ENCODE measurements at places on chromosomes 16 and 17.

DNA sequence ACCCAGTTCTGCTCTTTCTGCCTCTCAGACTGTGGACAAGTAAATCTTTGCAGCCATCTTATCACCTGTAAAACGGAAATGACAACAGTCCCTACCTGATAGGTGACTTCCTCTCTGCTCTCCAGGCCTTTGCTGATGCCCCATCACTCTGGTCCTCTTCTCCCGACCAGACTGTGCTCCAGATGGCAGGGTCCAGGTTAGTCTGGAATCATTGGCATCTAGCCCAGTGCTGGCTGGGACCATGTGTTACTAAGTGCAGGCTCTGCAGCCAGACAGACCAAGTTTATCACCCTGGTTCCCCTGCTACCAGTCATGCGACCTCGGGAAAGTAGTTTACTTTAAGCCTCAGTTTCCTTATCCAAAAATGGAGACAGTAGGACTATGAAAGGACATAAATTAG is 1.8 kb upstream of the NUBP1 start:
- DNase-seq = no peak

- no peak for DNase-seq
Measured at GRCh38 chr17:2867441-2868424, 71.5 kb downstream of the RAP1GAP2 start.

DNA sequence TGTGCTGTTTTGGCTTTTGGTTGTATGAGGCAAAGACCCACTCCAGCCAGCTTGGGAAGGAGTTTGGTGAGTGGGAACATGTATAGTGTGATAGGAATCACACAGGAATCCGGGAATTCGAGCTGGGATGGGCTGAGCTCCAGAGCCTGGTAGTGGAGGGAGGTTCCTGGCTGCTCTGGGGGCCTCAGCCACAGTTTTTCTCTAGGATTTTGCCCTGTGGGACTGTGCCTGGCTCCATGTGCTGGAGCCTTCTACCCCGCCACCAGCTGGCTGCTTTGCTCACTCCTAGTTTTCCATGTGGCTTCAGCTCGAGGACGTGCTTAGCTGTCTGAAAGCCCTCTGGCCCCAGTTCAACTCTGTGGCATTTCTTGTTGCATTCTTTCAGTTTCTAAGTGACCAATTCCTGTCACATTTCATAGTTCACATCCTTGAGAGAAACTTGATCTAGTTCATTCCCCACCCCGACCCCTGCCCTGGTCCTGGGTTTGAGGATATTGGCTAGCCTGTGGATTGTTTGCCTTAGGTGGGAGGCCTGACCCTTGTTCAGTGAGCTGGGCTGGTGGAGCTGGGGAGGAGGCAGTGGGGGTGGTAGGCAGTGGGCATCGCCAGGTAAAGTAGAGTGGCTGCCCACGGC is 5.0 kb downstream of the SEC14L1 start:
- DNase-seq = no peak

GRCh38 chr17:55988861-55989260 is 164.4 kb upstream of the ANKFN1 start:
- no peak for DNase-seq

- no peak for DNase-seq
Measured at GRCh38 chr16:72812672-72813071, 235.3 kb downstream of the ZFHX3 start.

DNA sequence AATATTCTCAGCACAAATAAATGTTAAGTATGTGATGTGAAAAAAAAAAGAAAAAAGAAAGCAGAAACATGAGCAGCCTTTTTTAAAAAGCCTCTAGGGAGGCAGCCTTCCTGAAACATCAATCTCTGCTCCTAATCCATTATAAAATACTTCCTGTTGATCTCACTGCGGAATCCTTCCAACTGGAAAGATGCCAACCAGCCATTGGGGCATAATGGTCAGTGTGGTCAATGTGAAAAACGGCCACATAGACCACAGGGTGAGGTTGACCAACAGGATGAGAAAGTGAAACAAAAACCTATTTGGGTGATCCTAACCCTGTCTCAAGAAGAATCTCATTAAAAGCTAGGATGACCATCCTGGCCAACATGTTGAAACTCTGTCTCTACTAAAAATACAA is 26.1 kb upstream of the ABCA8 start:
- DNase-seq = no peak

DNA sequence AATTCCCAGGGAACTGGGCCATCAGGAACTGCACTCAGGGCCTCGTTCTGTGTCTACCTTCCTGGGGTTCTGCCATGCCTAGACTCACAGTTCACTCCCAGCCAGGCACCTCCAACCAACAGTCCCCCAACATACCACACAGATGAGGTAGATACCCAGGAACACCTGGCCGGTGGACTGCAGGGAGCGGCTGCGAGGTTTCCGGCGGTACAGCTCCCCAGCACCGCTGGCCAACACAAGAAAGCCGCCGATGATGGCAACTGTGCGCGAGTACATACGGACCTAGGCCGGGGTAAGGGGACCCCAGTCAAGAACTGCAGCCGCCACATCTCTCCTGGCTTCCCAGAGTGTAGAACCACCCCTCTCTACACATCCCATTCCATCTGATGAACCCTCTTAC is 1.9 kb downstream of the TMEM101 start:
- no peak for DNase-seq

GRCh38 chr16:8963010-8963820 is 491 bp downstream of the USP7 start:
- DNase-seq = no peak

DNA sequence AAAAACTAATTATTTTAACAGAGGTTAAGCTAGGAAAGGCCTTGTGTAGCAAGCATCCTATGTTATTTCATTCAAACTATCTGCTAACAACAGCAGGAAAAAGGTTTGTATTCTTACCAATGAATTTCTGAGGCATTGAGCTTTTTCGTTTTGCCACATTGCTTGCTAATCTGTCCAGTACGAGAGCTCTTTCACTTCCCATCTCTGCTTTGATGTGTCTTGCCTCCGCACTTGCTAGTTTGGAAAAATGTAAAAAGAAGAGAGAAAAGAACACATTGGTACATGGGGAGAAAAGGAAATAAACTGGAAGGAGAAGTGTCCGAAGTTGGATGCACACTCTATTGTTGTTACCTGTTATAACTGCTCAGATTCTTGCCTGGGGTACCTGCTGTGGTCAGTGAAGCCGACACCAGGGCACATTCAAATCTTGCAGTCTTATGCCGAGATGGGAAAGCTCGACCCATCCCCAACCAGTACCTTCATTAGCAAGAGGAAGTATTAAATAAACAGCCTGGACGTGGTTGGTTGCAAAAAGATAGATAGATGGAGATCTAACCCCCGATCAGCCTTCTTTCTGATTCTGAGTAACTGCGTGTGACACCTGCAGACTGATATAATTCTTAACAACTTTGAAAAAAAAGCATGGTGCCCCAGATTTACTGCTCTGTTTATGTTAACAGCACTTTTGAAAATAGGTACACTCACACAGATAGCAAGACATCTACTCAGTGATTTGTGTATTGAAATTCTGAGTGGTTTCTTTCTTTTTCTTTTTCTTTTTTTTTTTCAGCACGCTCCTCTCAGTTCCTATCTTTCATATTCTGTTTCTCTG is 40.0 kb downstream of the GRB7 start:
- no peak for DNase-seq

DNA sequence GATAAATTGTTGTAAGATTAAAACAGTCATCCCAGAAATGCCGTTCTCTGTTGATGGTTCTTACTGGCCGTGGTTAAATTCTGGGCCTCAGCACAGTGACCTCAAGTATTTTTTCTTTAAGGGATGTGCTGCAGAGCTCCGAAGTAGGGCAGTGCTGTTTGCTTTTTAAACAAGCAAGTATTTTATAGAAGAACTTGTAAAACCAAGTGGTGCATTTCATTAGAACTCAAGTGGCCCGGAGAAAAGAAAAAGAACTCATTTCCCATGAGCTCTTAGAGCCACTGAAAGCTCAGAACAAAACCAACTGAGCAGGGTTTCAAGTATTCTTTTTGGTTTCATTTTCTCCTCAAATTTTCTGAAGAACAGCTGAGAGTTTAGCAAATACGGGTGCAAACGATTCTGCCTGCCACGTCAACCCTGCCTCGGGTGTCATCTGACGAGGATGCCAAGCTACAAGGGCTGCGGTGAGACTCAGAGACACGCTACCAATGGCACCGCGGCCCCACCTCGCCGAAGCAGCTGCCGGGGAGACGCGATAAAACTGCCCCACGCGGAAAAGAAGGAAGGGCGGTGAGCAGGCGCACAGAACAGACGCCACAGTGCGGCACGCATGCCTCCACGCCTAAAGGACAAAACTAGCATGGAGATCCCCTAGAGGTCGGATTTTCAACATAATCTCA is 6.3 kb downstream of the LMF1 start:
- peak; percentile 57 for DNase-seq

DNA sequence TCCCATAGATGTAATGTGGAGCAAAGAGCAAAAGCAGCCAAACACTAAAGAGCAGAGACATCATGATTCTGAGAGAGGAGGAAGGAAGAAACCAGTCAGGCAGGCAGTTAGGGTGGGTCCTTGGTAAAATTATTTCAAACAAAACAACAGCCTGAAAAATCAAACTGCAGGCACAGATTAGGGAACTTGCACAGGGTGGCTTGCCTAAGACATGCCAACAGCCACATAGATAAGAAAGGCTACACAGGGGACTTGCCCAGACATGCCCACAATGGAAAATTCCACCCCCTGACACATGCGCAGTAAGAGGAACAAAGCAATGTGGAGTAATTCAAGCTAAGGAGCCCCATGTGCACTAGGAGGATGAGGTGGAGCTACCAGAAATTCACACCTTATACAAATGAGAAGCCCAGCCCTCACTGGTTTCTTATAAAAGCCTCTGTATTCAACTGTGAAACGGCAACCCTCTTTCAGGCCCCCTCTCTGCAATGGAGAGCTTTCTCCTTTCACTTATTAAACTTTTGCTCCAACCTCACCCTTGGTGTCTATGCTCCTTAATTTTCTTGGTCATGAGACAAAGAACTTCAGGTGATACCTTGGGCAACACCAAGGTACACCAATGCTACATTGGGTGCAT is 7.3 kb upstream of the GAS7 start:
- DNase-seq = no peak

- no peak for DNase-seq
Measured at GRCh38 chr17:55773671-55774070, 22.8 kb downstream of the PCTP start.

- DNase-seq = no peak
Measured at GRCh38 chr16:51237861-51238378, 86.8 kb upstream of the SALL1 start.

GRCh38 chr17:50393700-50394099 is 3.6 kb downstream of the LRRC59 start:
- DNase-seq = no peak

GRCh38 chr17:73733517-73733916 is 89.3 kb upstream of the SDK2 start:
- DNase-seq = no peak

DNA sequence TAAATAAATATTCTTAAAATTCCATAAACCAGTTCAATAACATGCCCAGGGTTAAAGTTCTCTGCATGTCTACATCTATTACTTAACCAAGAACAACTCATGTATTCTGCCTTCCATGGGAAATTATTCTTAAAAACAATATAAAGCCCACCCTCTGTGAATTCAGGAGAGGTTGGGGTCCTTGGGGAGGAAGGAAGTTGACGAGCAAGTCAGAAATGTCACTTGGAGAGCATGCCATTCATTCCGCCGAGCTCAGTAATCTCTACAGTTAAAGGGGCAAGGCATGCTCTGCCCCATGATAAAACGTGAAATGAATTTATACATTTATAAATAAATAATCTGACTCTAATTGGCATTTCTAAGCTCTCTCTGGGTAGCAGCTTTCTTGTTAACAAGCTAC is 405.1 kb downstream of the TOX3 start:
- no peak for DNase-seq

GRCh38 chr16:57814896-57815295 is 12.6 kb upstream of the KIFC3 start:
- no peak for DNase-seq

- no peak for DNase-seq
Measured at GRCh38 chr16:3816326-3816725, 64.2 kb downstream of the CREBBP start.

- no peak for DNase-seq
Measured at GRCh38 chr17:28271431-28271830, 47.6 kb upstream of the TMEM97 start.

GRCh38 chr17:62998665-62999393 is 32.8 kb downstream of the TANC2 start:
- DNase-seq = no peak

DNA sequence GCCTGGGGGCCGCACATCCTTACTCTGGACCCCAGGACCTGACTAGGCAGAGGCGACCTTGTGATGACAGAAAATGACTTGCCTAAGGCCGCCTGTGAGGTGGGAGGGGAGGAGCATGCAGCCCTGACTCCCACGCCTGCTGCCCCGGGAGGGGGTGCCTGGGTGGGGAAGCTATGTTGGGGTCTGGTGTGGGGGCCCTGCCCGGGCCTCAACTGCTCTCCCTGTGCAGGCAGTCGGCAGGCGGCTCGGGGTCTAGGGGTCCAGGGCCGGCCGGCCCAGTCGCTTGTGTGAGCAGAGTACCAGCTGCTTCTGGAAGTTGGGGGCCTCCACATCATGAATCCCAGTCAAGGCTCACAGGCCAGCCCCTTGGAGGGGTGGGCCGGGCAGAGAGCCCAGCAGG is 48.1 kb downstream of the PRMT7 start:
- DNase-seq = no peak

DNA sequence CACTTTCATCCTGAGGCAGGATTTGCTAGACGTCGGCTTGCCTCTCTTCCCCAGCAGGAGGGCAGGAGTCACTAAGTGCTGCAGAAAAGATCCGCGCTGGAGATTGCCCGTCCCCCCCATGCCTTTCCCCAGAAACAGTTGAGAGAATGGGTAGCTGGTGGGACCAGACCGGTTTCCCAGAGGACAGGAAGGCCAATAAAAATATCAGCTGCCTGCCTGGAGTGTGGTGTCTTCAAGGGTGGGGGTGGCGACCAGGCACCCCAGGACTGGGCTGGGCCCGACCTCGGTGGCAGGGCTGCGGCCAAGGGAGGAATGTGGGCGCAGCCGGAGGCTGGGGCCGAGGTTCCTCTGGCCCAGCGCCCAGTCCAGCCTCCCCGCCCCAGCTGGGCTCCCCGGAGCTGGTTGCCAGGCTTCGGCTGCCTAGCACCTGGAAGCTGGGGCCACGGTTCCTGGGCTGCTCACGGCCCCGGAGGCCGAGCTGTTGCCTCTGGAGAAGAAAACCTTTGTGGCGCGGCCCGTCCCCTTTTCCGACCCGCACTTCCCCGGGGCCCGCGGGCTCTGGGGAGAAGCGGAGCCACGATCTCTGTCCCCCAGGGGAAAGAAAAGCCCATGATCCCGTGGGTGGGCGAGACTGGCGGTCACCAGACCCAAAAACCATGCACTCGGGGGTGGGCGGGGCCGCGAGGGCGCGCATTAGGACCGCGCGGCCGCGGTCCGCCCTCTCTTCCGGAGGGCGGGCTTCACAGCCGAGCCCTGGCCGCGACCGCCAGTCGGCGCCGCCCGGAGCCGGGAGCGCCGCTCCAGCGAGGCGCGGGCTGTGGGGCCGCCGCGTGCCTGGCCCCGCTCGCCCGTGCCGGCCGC is at the start of gene TRAF4:
TSS of gene TRAF4 (plus strand) at position 769 of the 861 bp plus-strand sequence. CDS start 102 bp downstream, outside the sequence.
- peak; percentile 80 for DNase-seq

GRCh38 chr16:64406770-64407181 is 715.1 kb downstream of the CDH11 start:
- DNase-seq = no peak

Measured in activated CD4-positive, CD25-positive, alpha-beta regulatory T cell treated with anti-CD3 and anti-CD28 coated beads, Interleukin-2, amount 50 U/mL, for 72 hours (primary cell).